CD4-positive, alpha-beta T cell treated with Interleukin-6 for 4 hours (primary cell): ENCODE measurements at places on chromosomes 1 and 21.

DNA sequence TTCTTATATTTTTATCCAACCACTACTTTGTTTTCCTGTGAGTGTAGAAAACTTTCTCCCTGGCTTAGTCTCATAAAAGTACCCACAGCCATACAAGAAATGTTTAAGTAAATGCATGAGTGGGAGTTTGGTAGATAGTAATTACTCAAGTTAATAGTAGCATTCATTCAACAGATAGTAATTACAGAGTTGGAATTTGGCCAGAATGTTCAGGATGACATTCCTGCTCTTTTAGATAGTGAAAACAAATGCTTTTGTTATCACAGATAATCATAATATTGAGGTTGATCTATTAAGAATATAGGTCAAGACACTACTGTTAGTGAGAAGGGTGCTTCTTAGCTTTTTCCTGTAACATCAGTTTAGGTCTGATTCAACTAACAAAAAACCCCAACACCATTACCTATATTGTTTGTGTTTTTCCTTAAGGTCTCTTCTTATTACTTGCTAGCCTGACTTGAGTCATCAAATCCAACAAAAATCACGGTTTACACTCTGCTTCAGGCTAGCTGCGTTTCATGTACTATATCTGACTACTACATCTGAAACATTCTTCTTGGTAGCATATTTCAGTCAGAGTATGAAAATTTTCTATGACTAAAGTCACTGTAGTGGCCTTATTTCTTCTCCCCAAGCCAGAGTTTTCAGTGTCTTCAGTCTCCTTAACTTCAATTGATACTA, 163.7 kb downstream of the HS2ST1 start:
- no peak for DNase-seq

- no peak for DNase-seq
Observed at GRCh38 chr1:64060611-64061302, 142.7 kb upstream of the UBE2U start.

DNA sequence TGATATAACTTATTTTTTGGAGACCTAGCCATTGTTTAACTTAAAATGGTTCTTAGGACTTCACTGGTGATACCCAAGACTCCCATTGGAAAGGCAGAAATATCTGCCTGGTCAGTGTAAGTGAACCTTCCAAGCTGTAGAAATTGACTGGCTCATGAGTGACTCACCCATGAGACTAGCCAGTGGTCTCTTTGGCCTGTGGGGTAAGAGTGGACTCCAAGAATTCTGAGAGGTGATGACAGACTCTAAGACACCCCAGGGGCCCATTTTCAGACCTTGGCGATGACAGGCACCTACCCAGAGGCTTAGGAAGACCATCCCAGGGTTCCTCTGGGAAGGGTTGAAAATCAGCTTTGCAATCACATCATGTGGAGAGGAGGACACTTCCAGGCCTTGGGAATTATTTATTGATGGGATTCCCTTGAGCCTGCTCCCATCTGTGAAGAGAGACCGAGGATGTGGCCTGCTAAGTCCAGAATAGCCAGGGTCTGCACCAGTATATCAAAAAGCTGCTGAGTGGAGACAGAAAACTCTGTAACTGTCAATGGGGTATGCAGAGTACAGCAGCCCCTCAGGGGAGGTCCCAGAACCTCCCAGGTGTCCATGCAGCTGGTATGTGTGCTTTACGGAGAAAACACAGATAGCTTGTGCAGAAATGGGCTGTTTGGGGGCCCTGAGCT, 78.9 kb downstream of the KAZN start:
- DNase-seq = no peak

DNA sequence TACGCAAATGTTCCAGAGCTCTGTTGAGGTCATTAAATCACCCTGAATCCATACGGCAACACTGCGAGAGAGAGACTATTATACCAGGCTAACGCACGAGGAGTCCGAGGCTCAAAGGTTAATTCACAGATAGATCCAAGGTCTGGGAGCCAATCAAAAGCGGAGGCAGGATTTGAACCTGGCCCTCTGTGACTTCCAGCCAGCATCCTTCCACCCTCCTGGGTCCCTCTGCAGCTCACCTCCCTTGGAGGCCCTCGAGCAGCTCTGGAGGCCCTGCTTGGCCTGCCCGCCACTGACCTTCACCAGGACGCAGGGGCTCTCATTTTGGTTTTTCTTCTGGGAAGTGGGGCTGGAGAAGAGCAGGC, 42.1 kb downstream of the KIAA1614 start:
- no peak for DNase-seq

- peak; percentile 56 for DNase-seq
Observed at GRCh38 chr1:89721351-89721750, 88.4 kb downstream of the LRRC8C start.

DNA sequence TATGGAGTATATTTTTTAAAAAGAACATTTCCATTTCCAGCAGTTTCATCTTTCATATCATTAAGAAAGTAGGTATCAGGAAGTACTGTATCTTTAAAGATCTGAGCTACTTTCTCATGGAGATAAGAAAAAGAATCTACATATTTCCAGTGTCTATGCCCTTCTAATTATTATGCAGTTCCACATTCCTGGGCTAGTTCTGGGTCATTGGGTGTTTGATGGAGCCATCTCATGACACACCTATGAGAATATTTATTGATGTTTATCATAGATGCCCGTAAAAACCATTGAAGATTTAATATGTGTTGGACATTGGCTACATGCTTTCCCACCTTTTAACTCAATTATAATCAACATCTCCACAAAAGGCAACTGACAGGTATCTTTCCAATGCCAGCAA, 21.0 kb downstream of the LCE4A start:
- no peak for DNase-seq

DNA sequence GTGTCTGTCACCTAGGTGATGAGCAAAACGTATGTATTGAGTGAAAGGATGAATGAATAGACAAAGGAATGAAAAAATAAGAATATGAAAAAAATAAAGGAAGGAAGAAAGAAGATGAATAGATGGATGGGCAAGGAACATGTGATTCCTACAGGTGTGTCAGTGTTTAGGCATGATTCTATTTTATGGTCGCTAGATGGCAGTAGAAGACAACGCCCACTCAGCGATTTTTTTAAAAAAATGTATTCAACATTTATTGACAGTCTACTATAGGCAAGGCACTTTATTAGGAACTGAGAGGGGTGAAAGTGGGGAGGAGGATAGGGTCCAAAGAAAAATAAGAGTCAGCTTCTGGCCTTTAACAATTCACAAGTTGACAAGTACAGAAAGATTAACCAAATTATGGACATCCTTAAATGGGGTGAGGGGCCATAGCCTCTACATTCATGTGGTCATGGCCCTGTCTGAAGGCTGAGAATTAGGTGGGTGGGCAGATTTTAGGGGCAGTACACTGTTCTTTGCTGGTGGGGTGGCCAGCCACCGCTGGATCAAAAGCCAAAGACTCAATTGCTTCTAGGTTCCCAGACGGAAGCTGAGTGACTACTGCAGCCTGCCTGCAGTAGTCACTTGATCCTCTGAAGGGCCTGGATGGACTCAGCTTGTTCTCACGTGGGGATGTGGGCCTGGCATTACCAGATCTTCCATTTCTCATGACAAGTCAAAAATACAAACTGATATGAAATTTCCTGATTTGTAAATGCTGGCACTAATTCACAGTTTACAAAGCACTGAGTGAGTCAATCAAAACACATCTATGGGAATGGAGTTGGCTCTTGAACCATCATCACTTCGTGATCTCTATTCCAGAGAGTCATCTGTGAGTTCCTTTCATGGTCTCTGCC, 83.9 kb downstream of the FASLG start:
- no peak for DNase-seq

GRCh38 chr21:42174173-42174572, 44.8 kb upstream of the ABCG1 start:
- no peak for DNase-seq

DNA sequence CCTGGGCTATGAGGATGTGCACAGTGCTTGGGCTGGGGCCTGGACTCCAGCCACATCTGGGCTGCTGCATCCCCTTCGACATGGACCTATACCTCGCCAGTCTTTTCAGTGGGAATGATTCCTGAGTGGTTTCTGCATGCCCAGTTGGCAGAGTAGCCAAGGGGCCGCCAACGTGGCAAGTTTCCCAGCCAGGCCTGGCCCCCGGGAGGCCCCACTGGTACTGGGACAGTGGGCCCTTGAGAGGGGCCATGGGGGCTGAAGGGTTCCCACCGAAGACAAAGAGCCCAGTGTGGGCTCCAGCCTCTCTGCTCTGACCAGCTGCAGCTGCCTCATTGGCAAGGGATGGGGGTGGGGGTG, 15.4 kb downstream of the RAP1GAP start:
- no peak for DNase-seq

GRCh38 chr1:205199931-205200299, 11.6 kb downstream of the DSTYK start:
- no peak for DNase-seq

DNA sequence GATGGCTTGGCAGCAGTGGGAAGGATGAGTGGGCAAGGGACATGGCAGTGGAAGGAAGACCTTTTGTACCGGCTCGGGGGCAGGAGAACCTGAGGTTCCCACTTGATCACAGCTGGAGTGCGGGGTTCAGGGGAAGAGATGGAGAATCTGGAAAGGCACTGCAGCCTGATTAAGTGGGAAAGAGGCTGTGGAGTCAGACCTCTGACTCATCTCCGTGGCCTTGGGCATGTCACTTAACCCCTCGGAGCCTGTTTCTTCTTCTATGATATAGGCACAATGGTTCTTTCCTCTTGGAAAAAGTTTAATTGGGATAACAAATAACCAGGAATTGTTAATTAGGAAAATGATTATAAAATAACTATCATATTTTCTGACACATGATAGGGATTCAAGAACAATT, 13.1 kb upstream of the TMEM61 start:
- no peak for DNase-seq

- no peak for DNase-seq
Observed at GRCh38 chr1:20192364-20192763, 6.0 kb upstream of the PLA2G2C start.

DNA sequence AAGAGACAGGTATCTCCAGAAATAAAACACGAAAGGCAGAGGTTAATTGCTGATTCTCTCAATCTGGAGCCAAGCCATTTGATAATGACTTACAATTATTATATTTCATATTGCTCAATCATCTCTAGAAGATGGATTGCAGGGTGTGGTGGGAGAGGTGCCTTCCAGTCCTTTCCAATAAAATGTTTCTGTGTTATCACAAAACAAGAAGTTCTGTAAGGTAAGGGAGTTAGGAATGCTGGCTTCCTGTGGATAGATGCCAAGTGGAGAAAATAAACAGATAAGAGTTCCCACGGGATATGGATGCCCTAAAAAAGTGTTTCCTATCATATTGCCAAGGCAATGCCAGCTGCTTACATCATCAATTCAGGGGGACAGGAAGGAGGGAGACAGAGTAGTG, 7.2 kb upstream of the CCN1 start:
- DNase-seq = no peak

DNA sequence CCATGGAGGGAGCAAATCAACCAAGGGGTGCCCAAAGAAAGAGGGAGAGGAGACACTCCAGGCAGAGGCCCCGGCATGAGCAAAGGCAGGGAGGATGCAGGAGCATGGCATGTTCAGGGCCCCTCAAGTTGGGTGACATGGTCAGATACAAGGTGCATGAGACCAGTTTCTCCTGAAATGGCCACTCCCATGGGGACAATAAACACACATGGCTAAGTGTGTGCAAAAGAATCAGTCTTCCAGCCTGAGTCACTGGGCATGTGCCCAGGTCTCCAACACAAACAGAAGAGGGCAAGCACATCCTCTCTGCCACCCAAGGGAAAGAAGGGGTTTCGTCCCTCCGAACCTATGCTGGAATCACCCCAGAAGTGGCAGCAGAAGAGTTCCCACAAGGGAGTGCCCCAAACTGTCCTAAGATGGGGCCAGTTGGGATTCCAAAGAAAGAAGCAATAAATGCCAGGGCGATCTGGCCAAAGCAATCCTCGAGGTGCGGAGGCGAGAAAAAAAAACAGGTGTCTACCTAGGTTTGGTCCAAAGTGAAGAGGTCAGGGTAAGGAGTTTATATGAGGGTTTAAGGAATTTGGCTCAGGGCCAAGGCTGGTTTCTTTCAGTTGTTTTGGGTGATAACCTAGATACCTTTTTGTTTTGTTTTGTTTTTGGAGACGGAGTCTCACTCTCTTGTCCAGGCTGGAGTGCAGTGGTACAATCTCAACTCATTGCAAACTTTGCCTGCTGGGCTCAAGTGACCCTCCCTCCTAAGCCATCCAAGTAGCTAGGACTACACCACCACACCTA, 13.2 kb downstream of the CASP9 start:
- no peak for DNase-seq

DNA sequence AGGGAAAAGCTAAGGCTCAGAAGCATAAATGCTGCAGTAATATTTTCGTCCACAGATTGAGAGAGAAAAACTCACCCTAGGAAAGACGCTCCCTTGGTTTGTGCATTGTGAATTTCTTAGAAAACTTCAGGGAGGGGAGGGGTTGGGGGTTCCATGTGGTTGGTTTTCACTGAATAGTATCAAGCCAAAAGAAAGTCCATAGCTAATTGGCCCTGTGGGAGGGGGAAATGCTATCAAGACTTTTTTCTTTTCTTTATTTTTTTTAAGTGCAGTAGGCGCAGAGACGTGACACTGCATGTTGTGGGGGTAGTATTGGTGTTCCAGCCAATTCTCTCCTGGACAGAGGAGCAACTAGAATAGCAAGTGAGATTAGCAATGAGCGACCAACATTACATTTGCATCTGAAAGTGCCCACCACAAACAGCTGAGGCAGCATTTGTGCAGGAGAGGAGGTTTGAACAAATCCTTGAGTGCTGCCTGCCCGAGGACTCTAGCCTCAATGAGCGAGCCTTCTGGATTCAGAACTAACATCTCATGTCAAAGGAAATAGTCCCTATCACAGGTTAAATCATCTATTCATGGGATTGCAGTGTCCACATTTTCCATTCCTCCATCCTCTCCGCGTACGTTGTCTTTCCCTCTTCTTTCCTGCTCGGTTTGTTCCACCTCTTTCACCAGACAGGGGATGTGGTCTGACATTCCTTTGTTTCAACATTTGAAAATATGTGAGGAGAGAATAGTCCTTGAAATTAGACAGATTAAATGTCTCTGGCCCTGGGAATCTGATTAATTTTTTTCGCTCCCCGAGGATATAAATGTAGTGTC, 118.0 kb upstream of the MARK1 start:
- DNase-seq = no peak

DNA sequence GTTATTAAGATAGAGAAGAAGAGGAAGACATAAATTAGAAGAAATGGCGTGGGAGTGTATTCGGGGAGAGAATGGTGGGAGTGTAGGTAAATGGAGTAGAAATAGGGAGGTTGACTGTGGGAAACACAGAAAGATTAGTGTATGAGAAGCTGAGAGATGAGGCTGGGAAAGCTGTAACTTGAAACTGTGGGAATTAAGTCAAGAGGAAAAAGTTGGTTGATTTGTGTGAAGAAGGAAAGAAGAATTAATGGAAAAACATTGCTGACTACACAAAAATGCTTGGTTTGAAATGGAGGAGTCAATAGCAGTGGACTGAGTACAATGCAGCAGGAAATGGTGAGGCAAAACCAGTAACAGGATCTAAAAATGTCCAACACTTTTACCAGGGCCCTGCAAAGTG, 448.3 kb downstream of the PTPRC start:
- DNase-seq = no peak

- DNase-seq = no peak
Observed at GRCh38 chr1:51910221-51911000, 31.9 kb upstream of the NRDC start.

- no peak for DNase-seq
Observed at GRCh38 chr1:187734427-187734826, 905.7 kb downstream of the PLA2G4A start.

GRCh38 chr1:228134591-228134990, 5.5 kb upstream of the GUK1 start:
- no peak for DNase-seq
